ENCODE measurements at places on chromosomes 7 and 10. TPM values are rescaled to one million over a fixed set of nuclear protein-coding genes. Genes with fewer than 3 reads are reported as not detected.

- no peak for DNase-seq
Measured at GRCh38 chr7:100082978-100083377, 1.5 kb upstream of the ZNF3 start.

- no peak for DNase-seq
Measured at GRCh38 chr7:36755484-36755883, 31.2 kb upstream of the AOAH start.

- DNase-seq, result no peak
Measured at GRCh38 chr7:133904776-133905175, 222.4 kb upstream of the LRGUK start.

The KAT6B gene
- 46.8 TPM for total RNA-seq

DNA sequence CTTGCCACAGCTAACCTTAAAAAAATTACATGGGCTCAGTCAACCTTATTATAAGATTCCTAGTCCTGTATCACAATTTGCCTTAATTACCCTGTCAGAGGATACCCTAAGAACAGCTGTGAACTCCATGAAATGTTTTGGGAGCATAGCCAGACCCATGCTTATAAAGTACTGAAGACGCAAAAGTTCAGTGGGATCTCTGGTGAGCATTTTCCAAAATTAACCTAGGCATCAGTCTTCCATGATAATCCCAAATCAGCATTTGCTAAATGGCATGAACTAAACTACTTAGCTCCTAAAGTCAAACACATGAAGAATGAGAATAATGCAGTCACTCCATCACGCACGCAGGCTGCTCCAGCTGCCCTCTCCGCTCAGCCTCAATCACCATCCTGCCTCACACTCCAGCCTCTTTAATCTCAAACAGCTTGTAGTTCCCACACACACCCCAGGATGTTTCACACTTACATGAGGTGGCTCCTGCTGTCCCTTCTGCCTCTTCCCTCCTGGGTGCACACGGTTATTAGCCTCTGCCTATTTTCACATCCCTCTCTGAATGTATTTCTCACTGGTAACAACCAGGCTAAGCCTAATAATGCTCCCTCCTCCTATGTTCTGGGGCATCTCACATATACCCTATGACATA is 15.3 kb downstream of the IGF2BP3 start:
- DNase-seq, result no peak

DNA sequence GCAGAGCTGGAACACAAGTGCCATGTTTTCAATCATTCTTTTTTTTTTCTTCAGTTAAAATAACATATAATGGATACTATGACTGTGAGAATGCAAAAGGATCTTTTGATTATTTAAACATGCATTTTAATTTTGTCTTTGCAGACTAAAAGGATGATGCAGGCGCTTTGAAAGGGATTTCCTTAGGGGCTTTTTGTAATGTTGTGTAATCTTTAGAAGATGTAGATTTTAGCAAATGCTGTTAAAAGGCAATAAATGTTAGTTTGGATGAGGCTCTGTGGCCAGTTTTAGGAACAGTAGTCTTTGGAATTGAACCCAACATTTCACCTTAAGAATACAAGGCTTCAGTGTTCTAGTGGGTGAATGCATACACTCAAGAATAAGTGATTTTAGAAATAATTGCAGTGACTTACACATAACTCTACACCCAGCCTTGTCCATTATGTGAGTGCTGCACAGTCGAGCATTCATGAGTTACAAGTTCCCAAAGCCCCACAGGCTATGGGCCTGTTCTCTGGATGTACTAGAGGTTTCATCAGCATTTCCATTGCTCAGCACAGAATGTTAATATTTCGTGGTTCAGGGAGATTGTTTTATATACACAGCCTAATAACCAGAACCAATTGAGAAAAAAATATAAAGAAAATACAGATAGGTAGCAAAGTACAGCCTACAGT is 11.6 kb downstream of the PAPSS2 start:
- DNase-seq, result no peak

The SFR1 gene
- total RNA-seq, result 11.7 TPM
